ENCODE measurements at places on chromosomes 1 and 21.

GRCh38 chr1:44617703-44618029, 56.6 kb downstream of the TMEM53 start:
- DNase-seq = no peak

DNA sequence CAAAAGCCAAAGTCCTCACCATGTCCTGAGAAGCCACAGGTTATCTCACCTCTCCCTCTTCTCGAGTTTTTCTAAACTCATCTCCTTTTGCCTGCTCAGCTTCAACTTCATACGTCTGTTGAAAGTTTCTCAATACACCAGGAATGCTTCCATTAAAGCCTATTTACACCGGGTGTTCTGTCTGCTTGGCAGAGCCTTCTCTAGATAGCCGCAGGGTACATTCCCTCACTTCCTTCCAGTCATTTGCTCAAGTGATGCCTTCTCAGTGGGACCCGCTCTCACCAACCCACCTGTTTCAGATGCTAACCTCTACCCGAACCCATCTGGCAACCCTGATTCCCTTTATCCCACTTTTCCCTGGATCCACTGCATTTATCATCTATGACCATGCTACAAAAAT, 257.0 kb upstream of the ADGRL2 start:
- DNase-seq = no peak

GRCh38 chr1:46148318-46148717, 15.9 kb upstream of the PIK3R3 start:
- no peak for DNase-seq

- DNase-seq = peak; percentile 56
Measured at GRCh38 chr1:6148497-6149241, 31.5 kb downstream of the CHD5 start.

GRCh38 chr1:76068953-76069561, 5.5 kb upstream of the ST6GALNAC3 start:
- DNase-seq = no peak

DNA sequence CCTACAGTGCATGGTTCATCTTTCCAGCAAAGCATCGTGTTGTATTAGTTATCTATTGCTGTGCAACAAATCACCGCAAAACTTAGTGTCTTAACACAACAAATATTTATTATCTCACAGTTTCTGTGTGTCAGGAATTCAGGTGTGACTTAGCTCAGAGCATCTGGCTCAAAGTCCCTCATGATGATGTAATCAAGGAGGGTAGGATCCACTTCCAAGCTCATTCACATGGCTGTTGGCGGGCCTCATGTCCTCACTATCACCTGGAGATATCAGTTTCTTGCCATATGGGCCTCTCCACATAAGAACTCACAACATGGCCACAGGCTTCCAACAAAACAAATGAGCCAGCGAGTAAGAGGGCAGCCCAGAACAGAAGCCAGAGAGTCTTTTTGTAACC, 135.6 kb upstream of the GJB5 start:
- DNase-seq = no peak

DNA sequence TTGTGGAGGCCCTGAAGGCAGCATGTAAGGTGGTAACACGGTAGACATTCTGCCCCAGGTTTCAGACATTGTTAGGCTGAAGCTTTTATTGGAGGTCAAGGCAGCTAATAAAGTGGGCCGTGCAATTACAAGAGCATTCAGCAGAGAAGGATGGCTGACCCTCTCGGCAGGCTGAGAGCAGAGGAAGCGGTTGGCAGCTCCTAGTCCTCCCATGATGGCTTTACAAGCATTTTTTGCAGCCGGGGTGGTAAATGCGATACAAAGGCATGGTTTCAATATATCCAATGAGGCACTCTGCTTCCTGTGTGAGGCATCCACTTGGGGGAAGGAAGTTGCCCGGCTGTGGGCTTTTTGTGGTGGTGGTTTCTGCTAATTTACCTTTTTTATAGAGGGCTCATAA, 14.6 kb downstream of the KIF26B start:
- DNase-seq = no peak

DNA sequence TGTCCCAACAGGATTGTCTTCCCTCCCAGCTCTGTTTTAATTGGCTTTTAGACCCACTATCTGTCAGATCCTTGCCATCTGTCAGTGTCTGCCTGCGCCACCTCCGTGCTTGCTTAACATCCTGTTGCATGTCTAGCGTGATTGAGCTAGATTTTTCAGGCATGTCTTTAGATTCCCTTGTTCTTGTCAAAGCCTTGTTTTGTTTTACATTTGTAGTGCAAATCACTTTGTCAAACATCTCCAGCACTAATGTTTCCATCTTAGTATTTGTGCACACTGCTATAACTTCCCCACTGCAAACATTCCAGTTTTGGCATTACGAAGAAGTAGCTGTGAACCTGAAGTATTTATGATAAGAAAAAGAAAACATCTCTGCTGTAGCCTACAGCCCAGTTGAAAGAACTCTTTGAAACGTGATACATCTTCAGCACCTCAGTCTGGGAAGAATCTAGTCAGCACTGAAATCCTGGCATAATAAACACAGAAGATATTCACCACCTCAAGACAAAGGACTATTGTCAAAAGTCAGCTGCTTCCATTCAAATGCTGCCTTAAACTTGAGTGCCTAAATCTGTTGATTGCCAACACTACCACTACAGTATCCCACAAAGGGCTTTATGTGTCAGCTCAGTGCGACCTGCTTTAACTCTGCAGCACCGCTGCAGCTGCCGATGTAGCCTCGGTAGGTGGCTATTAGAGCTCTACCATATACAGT, 105.0 kb downstream of the FNBP1L start:
- DNase-seq = no peak

DNA sequence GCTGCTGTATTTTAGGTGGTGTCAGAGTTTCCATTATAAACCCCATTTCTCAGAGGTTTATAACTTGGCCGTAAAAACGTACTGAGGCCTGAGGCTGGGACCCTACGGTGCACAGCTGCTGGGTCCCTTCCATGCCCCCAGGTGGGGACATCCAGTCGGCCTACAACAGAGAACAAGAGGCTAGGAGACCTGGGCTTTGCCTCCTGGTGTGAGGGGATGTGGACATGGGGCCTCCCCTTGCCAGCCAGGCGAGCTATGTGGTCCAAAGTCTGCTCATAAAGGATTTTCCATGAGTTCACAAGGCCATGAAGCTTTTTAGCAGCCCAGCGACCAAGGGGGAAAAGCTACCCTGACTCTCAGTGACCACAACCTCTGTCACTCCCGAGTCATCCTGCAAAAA, 261.5 kb upstream of the VAMP3 start:
- DNase-seq = no peak

Data from activated naive CD4-positive, alpha-beta T cell (primary cell).